ENCODE measurements at places on chromosomes 2 and 18. TPM values are rescaled to one million over a fixed set of nuclear protein-coding genes. Genes with fewer than 3 reads are reported as not detected.

The TTR gene
- polyA plus RNA-seq, result not detected

The G6PC2 gene
- polyA plus RNA-seq, result not detected

The SLC35F5 gene
- polyA plus RNA-seq, result 33.5 TPM

The DNAJC5G gene
- not detected for polyA plus RNA-seq

The IL36G gene
- 1.4 TPM for polyA plus RNA-seq

The PLCD4 gene
- 2.8 TPM for polyA plus RNA-seq

The ARPC2 gene
- polyA plus RNA-seq, result 961 TPM

The OBSL1 gene
- 30.8 TPM for polyA plus RNA-seq

The MC5R gene
- polyA plus RNA-seq, result not detected

The MAL gene
- polyA plus RNA-seq, result not detected

The TSGA10 gene
- 1.3 TPM for polyA plus RNA-seq

The SLC16A14 gene
- polyA plus RNA-seq, result 0.17 TPM

The LOXHD1 gene
- not detected for polyA plus RNA-seq

The TANC1 gene
- 28.8 TPM for polyA plus RNA-seq

The CERKL gene
- 0.06 TPM for polyA plus RNA-seq

The ALPG gene
- polyA plus RNA-seq, result 0.03 TPM

The TNFRSF11A gene
- 2.3 TPM for polyA plus RNA-seq

The POLR1A gene
- polyA plus RNA-seq, result 12.0 TPM

The SIX3 gene
- polyA plus RNA-seq, result not detected

The ITPRIPL1 gene
- polyA plus RNA-seq, result 0.17 TPM
